HFFc6 (cell line): ENCODE measurements at places on chromosomes 11 and 22. TPM values are rescaled to one million over a fixed set of nuclear protein-coding genes. Genes with fewer than 3 reads are reported as not detected.

TUBA8 gene
- 0.32 to 0.64 TPM (median 0.33 TPM) in 3 replicates for total RNA-seq

ALDH3B2 gene
- not detected in 3 replicates for total RNA-seq

TPH1 gene
- total RNA-seq: not detected in 3 replicates

APOBEC3G gene
- 2.9 and 6.0 TPM in 2 replicates for total RNA-seq

EXPH5 gene
- 0.23 to 0.84 TPM (median 0.36 TPM) in 3 replicates for total RNA-seq

HPX gene
- total RNA-seq: 0.23 and 0.54 TPM in 2 replicates

ASRGL1 gene
- total RNA-seq: 0.48 TPM in 1 of 2 replicates, not detected in the other

GRCh38 chr22:24209687-24210086 is 28.4 kb downstream of the SUSD2 start:
- DNase-seq: no peak

GRCh38 chr22:44379817-44380755 is 67.3 kb upstream of the SHISAL1 start:
- no peak for DNase-seq

GRCh38 chr11:124895471-124895971 is 2.1 kb downstream of the ROBO4 start:
- DNase-seq: no peak

- DNase-seq: no peak
Measured at GRCh38 chr11:65246506-65246905, 15.3 kb upstream of the POLA2 start.

- no peak for DNase-seq
Measured at GRCh38 chr11:116537121-116537520, 235.7 kb downstream of the BUD13 start.

GRCh38 chr11:15199693-15200092 is 85.0 kb downstream of the INSC start:
- no peak for DNase-seq

DNA sequence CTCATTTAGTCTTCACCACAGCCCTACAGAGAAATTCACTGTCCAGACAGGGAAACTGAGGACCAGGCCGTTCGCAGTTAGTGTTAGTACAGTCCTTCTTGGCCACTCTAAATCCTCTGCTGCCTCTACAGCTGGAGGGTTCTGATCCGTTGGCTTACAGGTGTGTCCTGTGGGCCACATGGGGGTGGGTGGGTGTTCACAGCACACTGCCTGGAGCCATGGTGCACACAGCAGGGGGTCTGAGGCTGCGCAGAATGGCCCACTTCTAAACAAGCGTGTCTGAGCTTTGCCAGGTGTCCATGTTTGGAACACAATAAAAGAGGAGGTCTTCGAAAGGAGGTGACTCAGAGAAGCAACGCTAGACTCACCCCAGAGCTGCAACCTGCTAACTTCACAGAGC is 249.0 kb downstream of the ST3GAL4 start:
- no peak for DNase-seq

DNA sequence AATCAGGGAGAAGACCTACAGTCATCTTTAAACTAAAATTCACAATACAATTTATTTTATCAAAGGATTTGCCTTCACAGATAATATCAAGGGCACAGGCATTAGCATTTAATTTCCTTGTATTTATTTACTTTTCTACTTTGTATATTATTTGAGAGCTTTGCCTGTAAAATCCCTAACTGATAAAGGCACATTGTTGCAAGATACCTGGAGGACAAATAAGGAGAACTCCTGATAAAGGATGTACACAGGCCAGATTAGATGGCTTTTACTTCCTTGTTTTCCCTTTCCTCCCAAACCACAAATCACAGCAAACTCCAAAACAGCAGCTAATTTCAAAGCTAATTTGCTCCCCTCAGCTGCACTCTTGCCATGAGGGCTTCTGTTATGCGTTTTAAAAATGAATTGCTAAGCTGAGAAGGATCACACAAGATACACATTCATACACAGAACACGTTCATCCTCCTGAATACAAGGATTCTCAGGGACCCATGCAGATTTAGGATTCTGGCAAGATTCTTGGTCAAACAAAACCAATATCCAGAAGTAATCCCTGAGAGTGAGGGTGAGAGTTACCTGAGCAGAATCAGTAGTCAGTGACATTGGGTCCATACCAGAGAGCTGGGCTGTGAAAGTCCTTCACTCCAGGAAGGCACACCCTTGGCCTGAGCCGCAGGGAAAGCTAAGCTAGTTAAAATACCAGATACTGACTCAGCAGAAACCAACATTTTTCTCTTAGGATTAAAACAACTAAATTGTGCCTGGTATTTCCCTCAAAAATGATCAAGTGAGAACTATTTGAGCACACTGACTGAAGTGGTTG is 100.3 kb upstream of the CLPB start:
- DNase-seq: peak; percentile 48
